ENCODE measurements at places on chromosomes 1 and 21.

GRCh38 chr1:99266726-99267125 lies 2.4 kb downstream of the PLPPR4 start:
- no peak for DNase-seq

DNA sequence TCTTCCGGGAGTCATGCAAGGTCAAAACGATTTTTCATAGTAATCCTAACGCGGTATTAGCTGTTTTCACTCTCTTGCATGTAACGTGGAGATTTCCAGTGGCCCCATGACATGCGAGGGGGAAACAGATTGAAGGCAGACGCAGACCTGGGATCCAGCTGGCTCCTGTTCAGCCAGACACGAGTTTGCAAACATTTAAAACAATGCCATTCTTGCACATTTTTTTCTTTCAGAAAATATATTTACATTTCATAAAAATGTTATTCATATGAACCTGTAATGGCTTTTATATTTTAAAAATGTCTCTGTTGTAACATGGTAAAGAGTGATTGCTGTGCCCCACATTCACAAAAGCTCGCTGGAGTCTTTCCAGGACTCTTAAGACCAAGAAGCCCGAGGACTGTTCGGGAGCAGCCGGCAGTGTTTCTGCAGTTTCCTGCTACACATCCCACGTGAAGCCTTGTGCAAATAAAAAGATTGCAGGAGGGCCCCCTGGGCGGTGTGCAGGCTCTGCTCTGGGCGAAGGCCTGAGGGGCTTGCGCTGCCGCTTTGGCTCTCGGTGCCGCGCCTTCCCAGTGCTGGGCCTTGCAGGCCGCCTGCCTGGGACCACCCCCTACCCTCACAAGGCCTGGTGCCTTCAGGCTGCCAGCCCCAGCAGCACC lies 184.9 kb downstream of the DYRK1A start:
- DNase-seq: no peak

GRCh38 chr1:45796381-45796780 lies 7.0 kb upstream of the MAST2 start:
- no peak for DNase-seq

- DNase-seq: no peak
Measured at GRCh38 chr1:172105230-172105629, 263.9 kb downstream of the DNM3 start.

- DNase-seq: no peak
Measured at GRCh38 chr21:35294231-35294898, 245.3 kb upstream of the RUNX1 start.

- DNase-seq: no peak
Measured at GRCh38 chr1:7471836-7472235, 299.3 kb upstream of the VAMP3 start.

DNA sequence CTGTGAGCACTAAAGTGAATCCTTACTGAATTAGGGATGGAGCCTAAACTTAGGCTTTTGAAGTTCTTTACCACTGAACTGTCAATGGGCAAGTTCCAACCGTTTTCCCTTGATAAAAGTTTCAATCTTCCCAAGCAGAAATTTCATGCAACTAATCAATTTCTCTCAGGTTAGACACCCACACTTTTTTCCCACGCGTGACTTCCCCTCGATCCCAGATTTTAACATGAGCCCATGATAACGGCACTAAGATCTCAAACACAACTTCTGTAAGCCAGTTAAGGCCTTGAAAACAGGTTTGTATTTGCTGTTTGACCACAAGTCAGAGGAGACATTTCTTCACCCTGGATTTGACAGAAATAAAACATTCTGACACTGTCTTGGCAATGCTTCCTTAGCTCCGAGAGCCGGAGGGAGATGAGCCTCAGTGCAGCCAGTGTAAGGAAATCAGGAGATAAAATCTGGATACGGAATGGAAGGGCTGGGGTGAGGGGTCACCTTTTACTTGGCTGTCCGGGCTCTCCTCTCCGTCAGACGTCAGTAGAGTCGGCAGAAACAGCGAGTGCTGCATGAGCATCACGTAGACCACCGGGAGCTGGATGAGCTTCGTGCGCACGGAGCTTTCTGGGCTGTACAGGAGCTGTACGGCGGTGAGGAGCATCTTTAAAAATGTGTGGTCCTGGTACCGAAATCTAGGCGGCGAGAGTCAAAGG lies 39.7 kb downstream of the MRAP start:
- DNase-seq: no peak

DNA sequence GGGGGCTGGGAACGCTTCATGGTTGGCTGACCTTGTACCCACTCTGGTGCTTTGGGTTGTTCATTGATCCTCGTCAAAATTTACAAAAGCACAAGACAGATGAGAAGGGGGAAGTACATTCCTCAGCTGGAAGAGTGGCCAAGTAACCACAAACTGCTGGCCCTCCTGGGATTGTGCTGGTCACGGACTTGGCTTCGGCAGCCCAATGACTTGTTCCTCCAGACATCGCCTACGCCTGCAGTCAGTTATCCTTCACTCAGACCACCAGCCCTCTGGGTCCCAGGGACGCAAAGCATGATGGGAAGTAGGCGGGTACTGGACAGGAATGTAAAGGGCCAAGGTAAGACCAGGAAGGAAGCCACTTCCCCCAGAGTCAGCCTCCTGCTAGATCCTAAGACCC lies 53.1 kb downstream of the LMX1A start:
- DNase-seq: no peak

- DNase-seq: no peak
Measured at GRCh38 chr1:145714524-145715111, 4.7 kb upstream of the CD160 start.

DNA sequence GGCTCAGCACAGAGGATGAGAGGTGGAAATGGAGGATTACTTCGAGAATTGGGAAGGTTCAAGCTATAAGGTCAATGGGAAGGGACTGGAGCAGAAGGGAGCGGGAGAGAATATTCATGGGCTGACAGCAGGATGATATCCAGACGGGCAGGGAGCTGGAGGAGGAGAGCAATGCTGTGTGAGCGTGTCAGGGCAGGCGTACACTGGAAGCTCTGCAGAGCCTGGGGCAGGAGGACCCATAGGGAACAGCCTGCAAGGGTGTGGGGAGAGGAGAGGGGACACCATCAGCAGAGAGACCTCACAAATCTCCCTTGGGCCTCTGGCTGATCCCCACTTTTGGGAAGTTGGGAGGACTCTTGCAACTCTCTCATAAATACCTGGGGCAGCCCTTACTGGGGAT lies 13.7 kb downstream of the CSF1 start:
- DNase-seq: no peak

- no peak for DNase-seq
Measured at GRCh38 chr1:227396539-227397353, 78.5 kb upstream of the CDC42BPA start.

- DNase-seq: no peak
Measured at GRCh38 chr1:18058206-18058921, 49.2 kb upstream of the IGSF21 start.

- DNase-seq: no peak
Measured at GRCh38 chr21:32543975-32544374, 41.3 kb downstream of the TCP10L start.

DNA sequence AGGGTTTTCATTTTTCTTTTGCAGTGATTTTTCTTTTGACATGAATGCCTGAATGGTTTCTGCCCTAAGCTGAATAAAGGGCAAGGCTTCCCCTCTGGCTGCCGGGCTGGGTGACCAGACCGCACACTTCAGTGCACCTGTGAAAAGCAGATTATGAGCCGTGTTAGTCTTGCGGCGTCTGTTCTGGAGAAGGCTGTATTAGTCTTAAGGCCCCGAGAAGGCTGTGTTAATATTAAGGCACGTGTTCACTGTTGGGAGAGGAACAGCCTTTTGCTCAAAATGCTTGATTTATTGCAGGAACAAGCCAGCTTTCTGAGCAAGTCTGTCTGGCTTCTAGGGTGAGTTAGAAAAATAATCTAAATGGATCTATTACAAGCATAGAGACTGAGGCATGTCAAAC lies 54.7 kb upstream of the DNAH14 start:
- no peak for DNase-seq

GRCh38 chr1:60359431-60359830 lies 285.9 kb upstream of the C1orf87 start:
- DNase-seq: no peak

- DNase-seq: no peak
Measured at GRCh38 chr1:200364831-200365230, 45.0 kb downstream of the ZNF281 start.

GRCh38 chr1:20197329-20197791 lies 11.0 kb upstream of the PLA2G2C start:
- DNase-seq: no peak

- no peak for DNase-seq
Measured at GRCh38 chr1:162293073-162293692, 83.5 kb downstream of the SPATA46 start.

Measured in right renal cortex interstitium (tissue), 3 donors.